ENCODE measurements at places on chromosomes 16 and 17.
A peak's percentile ranks its signal among the peaks of the same experiment; 100 is the strongest.

- no peak for DNase-seq
These were observed 105.2 kb upstream of the SEC14L1 start for GRCh38 chr17:77035526-77035925.

GRCh38 chr17:39173080-39173479 lies 7.1 kb upstream of the ARL5C start:
- DNase-seq = no peak

- peak; percentile 16 for DNase-seq
These were observed 526 bp downstream of the CBFB start for GRCh38 chr16:67029254-67030096.

- DNase-seq = no peak
These were observed 12.1 kb upstream of the EDC4 start for GRCh38 chr16:67860589-67861398.

DNA sequence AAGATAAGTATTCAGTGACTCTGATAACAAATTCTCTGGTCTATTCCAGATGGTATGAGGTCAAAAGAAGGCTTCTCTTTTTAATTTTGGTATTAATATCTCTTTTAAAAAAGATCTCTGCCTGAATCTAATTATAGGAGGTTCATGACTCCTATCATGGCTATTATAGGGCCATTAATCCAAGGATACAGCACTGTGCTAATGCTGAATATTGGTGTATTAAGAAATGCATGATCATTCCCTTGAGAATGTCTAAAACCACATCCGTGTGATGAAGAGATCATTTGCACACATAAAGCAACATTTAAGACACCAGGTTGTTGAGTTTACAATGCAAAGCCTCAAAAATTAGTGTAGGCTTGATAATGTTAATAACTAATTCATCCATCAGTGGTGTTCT lies 160.4 kb upstream of the MON1B start:
- no peak for DNase-seq

DNA sequence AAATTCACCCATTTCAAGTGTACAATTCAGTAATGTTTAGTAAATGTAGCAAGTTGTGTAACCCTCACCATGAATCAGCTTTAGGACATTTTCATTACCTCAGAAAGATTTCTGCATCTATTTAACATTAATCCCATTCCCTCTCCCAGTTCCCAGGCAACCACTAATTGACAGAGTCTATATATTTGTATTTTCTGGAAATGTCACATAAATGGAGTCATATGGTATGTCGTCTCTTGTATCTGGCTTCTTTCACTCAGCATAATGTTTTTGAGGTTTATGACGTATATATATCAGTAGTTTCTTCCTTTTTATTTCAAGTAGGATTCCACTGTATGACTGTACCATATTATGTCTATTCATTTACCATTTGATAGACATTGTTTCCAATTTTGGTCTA lies 199.8 kb downstream of the CYB561 start:
- DNase-seq = no peak

- DNase-seq = no peak
These were observed 6.5 kb upstream of the C16orf74 start for GRCh38 chr16:85757341-85757822.

DNA sequence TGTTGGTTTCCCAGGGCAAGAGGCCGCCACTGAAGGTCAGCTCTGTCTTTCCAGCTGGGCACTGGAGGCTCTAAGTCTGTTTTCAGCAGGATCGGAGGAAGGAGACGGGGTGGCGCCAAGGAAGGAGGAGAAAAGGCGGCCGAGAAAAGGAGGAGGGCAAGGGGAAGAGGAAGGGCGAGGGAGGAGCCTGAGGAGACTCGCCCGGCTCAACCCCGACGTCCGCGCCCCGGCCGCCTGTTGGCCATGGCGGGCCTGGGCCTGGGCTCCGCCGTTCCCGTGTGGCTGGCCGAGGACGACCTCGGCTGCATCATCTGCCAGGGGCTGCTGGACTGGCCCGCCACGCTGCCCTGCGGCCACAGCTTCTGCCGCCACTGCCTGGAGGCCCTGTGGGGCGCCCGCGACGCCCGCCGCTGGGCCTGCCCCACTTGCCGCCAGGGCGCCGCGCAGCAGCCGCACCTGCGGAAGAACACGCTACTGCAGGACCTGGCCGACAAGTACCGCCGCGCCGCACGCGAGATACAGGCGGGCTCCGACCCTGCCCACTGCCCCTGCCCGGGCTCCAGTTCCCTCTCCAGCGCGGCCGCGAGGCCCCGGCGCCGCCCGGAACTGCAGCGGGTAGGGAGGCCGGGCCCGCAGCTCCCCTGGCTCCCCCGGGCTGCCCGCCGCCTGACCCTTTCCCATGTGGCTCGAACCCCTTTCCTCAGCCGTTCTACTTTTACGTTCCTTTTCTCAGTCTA lies at the start of gene RNF135:
RNF135 (plus strand) TSS at position 209 of the 737 bp plus-strand sequence; CDS start at position 244, 35 bp downstream.
- DNase-seq = no peak

DNA sequence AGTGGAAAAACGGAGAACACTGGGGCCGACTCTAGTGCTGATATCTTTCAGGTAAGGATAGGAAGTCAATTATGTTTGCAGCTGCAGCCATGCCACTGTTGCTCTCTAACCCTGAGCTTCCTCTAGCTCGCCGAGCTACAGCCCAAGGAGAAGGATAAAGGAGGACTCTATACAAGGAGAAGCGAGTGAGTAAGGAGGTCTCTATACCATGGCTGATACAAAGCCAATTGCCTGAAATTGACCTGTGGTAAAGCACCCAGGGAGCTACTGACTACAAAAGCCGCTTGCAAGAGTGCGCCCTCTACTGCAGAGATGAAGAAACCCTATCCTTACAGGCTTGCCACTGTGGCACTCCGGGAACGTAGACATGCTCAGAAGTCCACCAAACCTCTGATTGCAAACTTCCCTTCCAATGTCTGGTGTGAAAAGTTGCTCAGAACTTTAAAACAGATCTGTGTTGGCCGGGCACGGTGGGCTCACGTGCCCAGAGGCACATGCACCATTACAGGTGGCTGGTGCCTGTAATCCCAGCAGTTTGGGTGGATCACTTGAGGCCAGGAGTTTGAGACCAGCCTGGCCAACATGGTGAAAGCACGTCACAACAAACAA lies 10.8 kb upstream of the SLC46A1 start:
- peak; percentile 46 for DNase-seq

DNA sequence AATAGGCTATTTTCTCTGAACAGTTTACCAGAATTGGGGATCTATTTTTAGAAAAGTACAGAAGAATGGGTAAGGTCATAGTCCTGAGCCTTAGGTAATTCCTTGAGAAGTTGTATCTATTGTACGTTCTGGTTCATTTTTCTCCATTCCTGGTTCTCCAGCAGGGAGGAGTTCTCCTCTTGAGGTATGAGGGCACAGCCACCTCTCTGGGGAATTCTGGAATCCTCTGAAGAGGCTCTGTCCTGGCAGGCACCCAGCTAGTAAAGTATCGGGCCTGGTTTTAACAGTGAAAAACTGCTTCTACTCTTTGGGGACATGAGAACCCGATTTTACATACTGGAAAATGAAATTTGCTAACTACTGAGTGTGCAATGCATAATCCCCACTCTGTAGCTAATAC lies 19.6 kb upstream of the PMFBP1 start:
- DNase-seq = no peak

DNA sequence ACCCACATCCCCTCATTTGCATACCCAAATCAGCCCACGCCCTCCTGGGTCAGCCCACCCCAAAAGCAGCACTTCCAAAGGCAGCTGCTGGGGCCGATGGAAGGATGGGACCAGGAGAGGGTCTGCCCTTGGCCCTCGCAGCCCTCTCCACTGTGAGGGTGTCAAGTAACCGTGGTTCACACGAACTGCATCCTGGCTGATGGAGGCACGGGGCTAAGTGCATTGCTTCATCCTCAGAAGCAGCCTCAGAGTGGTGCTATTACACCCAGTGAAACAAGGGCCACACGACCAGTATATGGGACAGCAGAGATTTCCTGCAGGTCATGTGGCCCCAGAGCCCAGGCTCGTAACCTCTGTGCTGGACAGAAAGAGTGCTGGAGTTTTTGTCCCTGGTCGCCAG lies 13.2 kb upstream of the ATP2A3 start:
- DNase-seq = peak; percentile 33

DNA sequence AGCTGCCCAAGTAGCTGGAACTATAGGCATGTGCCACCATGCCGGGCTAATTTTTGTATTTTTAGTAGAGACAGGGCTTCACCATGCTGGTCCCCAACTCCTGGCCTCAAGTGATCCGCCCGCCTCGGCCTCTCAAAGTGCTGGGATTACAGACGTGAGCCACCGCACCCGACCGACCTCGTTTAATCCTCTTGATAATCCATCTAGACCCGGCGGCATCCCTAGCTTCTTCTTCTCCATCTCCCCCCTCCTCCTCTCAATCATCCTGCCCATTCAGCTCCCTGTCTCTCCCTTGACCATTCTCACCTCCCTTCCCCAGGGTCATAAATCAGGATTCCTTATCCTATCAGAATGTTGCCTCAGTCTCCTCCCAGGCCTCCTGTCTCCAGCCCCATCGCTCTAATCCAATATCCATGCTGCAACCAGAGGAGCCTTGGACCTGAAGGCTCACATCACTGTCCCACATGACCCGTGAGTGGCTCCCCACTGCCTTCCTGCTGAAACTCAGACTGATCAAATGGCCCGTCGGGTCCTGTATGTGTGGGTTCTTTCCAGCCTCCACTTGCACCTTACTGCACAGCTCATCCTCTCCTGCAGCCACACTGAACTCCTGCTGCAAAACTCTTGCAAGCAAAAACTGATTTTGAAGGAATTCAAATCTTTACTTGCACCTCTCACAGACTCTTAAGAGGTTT lies 74.1 kb upstream of the CDH5 start:
- no peak for DNase-seq

DNA sequence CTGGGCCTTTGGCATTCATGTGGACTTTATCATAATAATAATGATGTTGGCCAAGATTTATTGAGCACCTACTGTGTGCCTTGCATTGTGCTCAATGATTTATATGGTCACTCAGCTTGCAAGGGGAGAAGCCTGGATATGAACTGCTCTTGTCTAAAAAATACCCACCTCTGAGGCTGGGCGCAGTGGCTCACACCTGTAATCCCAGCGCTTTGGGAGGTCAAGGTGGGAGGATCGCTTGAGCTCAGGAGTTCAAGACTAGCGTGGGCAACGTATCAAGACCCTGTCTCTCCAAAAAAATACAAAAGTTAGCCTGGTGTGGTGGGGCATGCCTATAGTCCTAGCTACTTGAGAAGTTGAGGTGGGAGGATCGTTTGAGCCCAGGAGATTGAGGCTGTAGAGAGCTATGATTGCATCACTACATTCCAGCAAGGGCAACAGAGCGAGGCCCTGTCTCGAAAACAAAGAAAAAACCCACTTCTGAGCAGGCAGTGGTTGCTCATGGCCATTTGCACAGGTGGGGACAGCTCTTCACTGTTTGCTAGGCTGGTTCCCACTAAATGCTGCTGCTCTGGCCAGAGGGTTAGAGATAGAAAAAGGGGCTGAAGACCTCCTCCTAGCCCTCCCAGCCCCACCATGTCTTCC lies 4.3 kb upstream of the ADGRG1 start:
- DNase-seq = no peak

- DNase-seq = no peak
These were observed 27.5 kb downstream of the MPP2 start for GRCh38 chr17:43879723-43880419.

GRCh38 chr17:30848021-30848420 lies 16.3 kb downstream of the ATAD5 start:
- no peak for DNase-seq

- DNase-seq = no peak
These were observed 57.3 kb upstream of the BCO1 start for GRCh38 chr16:81181013-81181720.

GRCh38 chr17:68198931-68199836 lies 48.7 kb upstream of the AMZ2 start:
- no peak for DNase-seq

DNA sequence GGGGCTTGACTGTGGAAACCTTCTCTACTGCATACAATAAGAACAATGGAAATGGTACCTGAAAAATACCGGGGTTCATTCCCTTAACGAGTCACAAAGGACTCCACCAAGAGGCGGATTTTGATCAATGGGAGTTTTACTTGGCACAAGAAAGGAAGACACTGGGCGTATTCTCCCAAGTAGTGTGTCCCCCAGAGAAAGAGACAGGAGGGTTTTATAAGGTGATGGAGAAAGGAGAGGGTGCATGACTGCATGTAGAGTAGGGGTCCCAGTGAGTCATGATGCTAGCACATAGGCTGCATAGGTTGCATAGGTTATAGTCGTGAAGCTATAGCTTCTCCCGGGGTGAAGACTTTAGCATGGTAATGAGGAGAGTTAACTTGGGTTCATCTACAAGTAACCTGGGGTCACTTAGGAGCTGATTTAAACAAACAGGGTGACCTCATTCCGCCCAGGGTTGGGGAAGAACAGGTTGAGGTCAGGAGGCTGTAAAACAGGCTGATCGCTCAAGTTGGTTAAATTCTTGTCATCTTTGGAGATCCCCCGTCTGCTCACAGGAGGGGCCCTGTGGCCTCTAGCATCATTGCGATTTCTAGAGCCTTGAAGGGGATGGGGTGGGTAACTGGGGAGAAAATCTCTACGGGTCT lies 1.5 kb downstream of the MPV17L start:
- no peak for DNase-seq

DNA sequence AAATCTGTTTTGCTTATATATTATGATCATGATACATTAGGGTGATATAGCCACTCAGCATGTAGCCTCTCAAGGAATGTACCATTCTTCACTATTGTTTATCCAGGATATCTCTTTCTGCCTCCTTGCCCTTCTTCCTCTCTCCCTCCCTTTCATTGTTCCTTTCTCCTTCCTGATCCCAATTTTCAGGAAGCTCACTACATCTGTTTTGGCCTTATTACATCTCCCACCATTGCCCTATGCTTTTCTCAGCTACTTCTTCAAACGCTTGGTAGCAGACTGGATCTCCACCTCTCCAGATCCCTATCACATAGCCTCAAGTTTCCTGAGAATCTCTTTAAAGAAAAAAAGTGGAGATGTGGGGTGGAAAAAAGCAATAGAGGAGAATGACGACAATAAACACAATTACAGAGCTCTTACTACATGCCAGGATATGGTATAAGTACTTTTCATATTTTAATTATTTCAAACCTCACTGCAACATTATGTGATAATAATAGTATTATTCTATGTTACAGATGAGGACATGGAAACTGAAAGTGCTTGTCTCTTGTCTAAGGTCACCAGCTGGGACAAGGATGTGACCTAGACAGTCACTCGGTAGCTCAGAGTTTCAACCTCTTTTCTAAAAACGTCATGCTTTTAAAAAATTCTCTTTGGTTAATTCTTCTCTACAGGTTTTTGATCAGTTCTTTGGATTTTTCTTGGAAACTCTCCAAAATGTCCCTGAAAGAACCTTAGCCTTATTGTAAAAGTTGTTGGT lies 959.1 kb downstream of the CDH11 start:
- no peak for DNase-seq

DNA sequence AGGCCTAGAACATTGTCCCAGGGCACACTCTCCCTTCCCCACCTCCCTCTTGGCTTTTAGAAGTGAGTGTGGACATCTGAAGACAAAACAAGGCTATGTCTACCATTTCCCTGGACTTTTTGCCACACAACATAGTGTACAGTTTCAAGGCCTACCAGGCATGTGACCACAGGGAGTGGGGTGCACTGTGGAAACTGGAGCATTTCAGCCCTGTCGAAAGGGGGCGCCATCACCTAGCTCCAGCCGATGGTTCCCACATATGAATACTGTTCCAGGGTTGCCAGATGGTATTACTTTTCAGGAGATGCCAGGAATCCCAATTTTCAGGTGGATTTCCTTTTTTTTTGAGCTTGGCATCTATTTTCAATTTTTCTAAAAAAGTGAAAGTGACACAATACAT lies 140.7 kb downstream of the KATNIP start:
- DNase-seq = no peak

- no peak for DNase-seq
These were observed 451.4 kb upstream of the CCL2 start for GRCh38 chr17:33803686-33804085.

- no peak for DNase-seq
These were observed 75.6 kb downstream of the SPECC1 start for GRCh38 chr17:20084621-20085282.
